Uterus (tissue), 4 donors: ENCODE measurements at places on chromosomes 6 and 20. TPM values are rescaled to one million over a fixed set of nuclear protein-coding genes. Genes with fewer than 3 reads are reported as not detected.

GRCh38 chr6:108768166-108768555 lies 80.1 kb upstream of the ARMC2 start:
- H3K36me3 ChIP-seq, result peaks cover 3% of the 10 kb centered on the region
- no peak for DNase-seq
- H3K4me1 ChIP-seq, result no peaks in the 10 kb centered on the region
- H3K27me3 ChIP-seq, result no peaks in the 10 kb centered on the region
- H3K27ac ChIP-seq, result no peak overlapping the region
- H3K4me3 ChIP-seq, result no peak overlapping the region

- no peak overlapping the region for H3K27ac ChIP-seq
- H3K4me1 ChIP-seq, result no peaks in the 10 kb centered on the region
- H3K36me3 ChIP-seq, result no peaks in the 10 kb centered on the region
- no peaks in the 10 kb centered on the region for H3K27me3 ChIP-seq
- DNase-seq, result no peak
Measured at GRCh38 chr6:75751443-75751842, 2.4 kb downstream of the MYO6 start.

GRCh38 chr20:63846128-63846771 lies 15.0 kb upstream of the ABHD16B start:
- H3K4me3 ChIP-seq, result peak overlapping the region; percentile 9
- no peaks in the 10 kb centered on the region for H3K36me3 ChIP-seq
- peak overlapping the region; percentile 74 for H3K27ac ChIP-seq
- H3K27me3 ChIP-seq, result no peaks in the 10 kb centered on the region
- H3K4me1 ChIP-seq, result peaks cover 7% of the 10 kb centered on the region

DNA sequence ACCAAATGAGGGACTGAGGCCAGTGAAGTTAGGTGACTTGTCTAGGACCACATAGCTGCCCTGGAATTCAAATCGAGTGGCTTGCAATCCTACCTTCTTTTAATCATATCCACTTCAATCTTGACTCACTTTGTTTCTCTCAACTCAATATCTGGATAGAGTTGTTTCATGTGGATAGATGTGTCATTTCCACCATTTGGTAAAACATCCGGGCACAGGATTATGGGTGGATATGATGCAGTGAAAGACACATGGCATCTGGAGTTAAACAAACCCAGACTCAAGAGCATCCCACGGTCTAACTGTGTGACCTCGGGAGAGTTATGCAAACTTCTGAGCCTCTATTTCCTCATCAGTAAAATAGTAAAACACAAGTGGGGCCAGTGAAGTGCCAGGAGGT lies 103.6 kb upstream of the CNKSR3 start:
- peak overlapping the region; percentile 69 for H3K27ac ChIP-seq
- H3K36me3 ChIP-seq, result no peaks in the 10 kb centered on the region
- no peak for DNase-seq
- no peak overlapping the region for H3K4me3 ChIP-seq
- no peaks in the 10 kb centered on the region for H3K4me1 ChIP-seq
- no peaks in the 10 kb centered on the region for H3K27me3 ChIP-seq

- H3K27ac ChIP-seq, result no peak overlapping the region
- no peaks in the 10 kb centered on the region for H3K36me3 ChIP-seq
- no peak for DNase-seq
- no peaks in the 10 kb centered on the region for H3K4me1 ChIP-seq
Measured at GRCh38 chr6:83978324-83978734, 55.2 kb upstream of the MRAP2 start.

SLC22A2 gene
- total RNA-seq, result not detected

GRCh38 chr20:61310954-61311353 lies 58.9 kb downstream of the CDH4 start:
- no peak overlapping the region for H3K27ac ChIP-seq
- H3K27me3 ChIP-seq, result no peaks in the 10 kb centered on the region
- no peaks in the 10 kb centered on the region for H3K36me3 ChIP-seq

GRCh38 chr20:19407736-19408135 lies 195.3 kb downstream of the SLC24A3 start:
- no peak for DNase-seq
- no peaks in the 10 kb centered on the region for H3K27me3 ChIP-seq
- H3K27ac ChIP-seq, result peak overlapping the region; percentile 30
- no peaks in the 10 kb centered on the region for H3K36me3 ChIP-seq

ADGRB3 gene
- total RNA-seq, result 8.7 TPM

DNA sequence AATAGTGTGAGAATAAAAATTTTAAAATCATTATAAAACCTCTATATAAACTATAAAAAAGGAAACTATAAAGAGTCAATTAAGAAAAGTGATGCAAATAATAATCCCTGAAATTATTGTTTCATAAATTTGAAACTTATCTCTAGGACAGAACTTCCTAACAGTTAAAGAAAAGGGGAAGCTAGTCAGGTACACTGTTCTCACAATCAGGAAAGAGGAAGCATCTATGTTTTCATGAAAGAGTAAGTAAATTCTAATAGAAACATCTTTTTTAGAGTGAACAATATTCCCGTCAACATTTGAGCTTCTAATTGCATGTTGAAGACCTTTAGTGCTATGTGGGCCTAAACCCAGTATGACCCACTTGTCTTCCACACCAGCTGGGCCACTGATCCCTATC lies 1.2 kb upstream of the ADGRF1 start:
- no peak overlapping the region for H3K4me3 ChIP-seq
- no peaks in the 10 kb centered on the region for H3K36me3 ChIP-seq
- H3K27ac ChIP-seq, result no peak overlapping the region

- H3K27ac ChIP-seq, result peak overlapping the region; percentile 98
- no peak for DNase-seq
- no peaks in the 10 kb centered on the region for H3K36me3 ChIP-seq
- peaks cover 12% of the 10 kb centered on the region for H3K4me1 ChIP-seq
Measured at GRCh38 chr6:110355727-110356126, 2.4 kb downstream of the METTL24 start.

TIAM2 gene
- total RNA-seq, result 75.3 TPM

DDX39B gene
- total RNA-seq, result 167 TPM

PBOV1 gene
- not detected for total RNA-seq

DNA sequence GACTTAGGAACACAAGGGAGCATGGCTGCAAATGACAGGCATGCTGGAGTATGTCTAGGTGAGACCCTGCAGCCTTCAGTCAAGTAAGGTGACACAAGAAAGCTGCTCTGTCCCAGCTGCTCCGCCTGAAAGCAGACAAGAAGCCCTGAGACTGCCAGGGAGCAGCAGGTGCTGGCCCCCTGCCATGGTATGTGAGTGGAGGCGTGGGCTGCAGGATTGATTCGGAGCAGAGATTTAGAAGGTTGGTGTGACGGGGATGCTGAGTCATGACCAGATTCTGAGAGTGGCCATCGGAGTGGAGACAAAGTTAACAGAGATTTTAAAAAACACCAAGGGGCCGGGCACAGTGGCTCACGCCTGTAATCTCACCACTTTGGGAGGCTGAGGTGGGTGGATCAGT lies 17.8 kb downstream of the LRP11 start:
- DNase-seq, result peak; percentile 25
- H3K27ac ChIP-seq, result no peak overlapping the region
- H3K4me3 ChIP-seq, result no peak overlapping the region
- no peaks in the 10 kb centered on the region for H3K27me3 ChIP-seq

DNA sequence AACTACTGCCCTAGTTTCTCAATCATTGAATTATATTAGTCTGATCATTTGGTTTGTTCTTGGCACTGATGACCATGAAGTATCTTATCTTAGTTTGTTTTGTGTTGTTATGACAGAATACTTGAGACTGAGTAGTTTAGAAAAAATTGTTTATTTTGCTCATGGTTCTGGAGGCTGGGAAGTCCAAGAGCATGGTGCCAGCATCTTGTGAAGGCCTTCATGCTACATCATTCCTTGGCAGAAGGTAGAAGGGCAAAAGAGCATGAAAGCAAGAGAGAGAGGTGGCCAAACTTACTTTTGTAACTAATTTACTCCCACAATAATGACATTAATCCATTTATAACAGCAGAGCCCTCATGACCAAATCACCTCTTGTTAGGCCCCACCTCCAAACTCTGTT lies 40.1 kb upstream of the ANKEF1 start:
- no peak overlapping the region for H3K4me3 ChIP-seq
- H3K36me3 ChIP-seq, result no peaks in the 10 kb centered on the region
- no peak overlapping the region for H3K27ac ChIP-seq
- no peaks in the 10 kb centered on the region for H3K4me1 ChIP-seq

DNA sequence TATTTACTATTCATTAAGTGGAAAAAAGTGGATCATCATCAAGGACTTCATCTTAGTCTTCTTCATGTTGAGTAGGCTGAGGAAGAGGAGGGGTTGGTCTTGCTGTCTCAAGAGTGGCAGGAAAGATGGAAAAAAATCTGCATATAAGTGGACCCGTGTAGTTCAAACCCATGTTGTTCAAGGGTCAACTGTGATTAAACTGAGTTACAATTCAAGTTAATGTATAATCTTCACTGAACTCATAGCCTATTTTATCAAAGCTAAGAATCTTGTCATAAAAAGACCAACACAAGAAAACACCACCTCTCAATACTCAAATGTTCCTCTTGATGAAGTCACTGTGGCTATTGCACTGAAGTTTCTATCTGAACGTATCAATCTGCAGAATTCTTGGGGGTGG lies 260.2 kb downstream of the FNDC1 start:
- DNase-seq, result no peak
- H3K36me3 ChIP-seq, result no peaks in the 10 kb centered on the region
- H3K27ac ChIP-seq, result no peak overlapping the region
- no peak overlapping the region for H3K4me3 ChIP-seq
- H3K4me1 ChIP-seq, result no peaks in the 10 kb centered on the region

DNA sequence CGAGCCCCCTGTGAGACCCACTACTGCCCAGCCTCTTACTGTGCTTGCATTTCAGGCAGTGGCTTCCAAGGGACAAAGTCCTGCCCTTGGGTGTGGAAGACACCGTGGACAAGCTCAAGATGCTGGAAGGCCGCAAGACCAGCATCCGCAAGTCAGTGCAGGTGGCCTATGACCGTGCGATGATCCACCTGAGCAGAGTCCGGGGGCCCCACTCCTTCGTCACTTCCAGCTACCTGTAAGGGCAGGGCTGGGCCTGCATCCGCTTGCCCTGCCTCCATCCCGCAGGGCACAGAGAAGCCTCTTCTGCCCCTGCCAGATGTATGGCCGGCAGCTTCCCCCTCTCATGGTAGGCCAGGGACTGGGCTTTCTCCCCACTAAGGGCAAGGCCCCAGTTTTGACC lies 33.8 kb downstream of the BRPF3 start:
- no peaks in the 10 kb centered on the region for H3K27me3 ChIP-seq
- H3K4me1 ChIP-seq, result no peaks in the 10 kb centered on the region
- no peak overlapping the region for H3K4me3 ChIP-seq
- H3K36me3 ChIP-seq, result no peaks in the 10 kb centered on the region
- no peak for DNase-seq
- H3K27ac ChIP-seq, result no peak overlapping the region

DACT2 gene
- 1.4 TPM for total RNA-seq

- no peak overlapping the region for H3K27ac ChIP-seq
- no peaks in the 10 kb centered on the region for H3K36me3 ChIP-seq
- peak; percentile 58 for DNase-seq
- H3K27me3 ChIP-seq, result no peaks in the 10 kb centered on the region
- H3K4me3 ChIP-seq, result no peak overlapping the region
Measured at GRCh38 chr20:47150403-47151152, 205.9 kb downstream of the ZMYND8 start.

DNA sequence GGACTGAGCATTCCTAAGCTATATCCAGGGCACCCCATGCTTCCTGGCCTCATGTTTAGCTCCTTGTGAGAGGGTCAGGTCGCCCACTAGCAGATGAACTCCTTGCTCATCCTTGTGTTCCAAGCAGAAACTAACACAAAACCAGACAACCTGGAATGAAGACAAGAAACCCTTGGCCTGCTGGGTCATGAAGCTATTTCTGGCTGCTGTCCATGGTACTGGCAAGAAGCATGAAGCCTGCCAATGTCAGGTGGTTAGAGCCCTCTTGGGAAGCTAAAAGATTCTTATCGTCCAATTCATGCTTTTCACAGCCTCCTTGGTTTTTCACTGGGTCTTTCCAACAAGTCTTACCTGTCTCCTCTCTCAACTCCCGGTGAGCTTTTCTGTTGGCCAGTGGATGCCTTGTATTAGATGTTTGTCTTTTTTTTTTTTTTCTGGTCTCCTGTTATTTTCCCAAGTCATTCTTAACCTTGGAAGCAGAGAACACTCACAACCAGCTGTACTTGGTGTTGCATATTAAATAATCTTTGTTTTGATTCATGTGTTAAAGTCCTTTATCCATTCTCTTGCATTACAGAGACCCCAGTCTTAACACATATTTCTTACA lies 180.3 kb downstream of the ANKRD60 start:
- peaks cover 7% of the 10 kb centered on the region for H3K4me1 ChIP-seq
- H3K4me3 ChIP-seq, result no peak overlapping the region
- H3K36me3 ChIP-seq, result no peaks in the 10 kb centered on the region
- no peaks in the 10 kb centered on the region for H3K27me3 ChIP-seq

PGK2 gene
- total RNA-seq, result not detected

ESR1 gene
- total RNA-seq, result 225 TPM

SDCBP2 gene
- 8.3 TPM for total RNA-seq

GRCh38 chr6:110338820-110339470 lies 19.2 kb downstream of the METTL24 start:
- peaks cover 10% of the 10 kb centered on the region for H3K4me1 ChIP-seq
- H3K27ac ChIP-seq, result no peak overlapping the region
- no peaks in the 10 kb centered on the region for H3K27me3 ChIP-seq
- H3K36me3 ChIP-seq, result no peaks in the 10 kb centered on the region
- H3K4me3 ChIP-seq, result no peak overlapping the region

TCF15 gene
- total RNA-seq, result 1.0 TPM

OGFR gene
- 16.5 TPM for total RNA-seq

DNA sequence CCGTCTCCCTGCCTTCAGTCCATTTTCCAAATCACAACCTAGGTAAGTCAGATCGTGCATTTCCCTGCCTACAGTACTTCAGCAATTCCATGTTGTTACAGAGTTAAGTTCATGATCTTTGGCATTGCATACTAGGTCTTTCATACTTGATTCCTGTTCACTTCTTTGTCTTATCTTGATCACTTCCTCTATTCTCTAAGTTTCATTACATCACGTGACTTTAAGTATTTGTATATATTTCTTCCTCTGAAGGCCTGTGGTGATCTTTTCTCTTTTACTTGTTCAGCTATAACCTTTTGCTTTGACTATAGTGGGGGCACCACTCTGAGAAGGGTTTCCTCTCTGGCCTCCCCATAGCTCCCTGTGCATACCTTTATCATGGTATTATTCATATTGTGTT lies 100.2 kb downstream of the TRMT11 start:
- DNase-seq, result no peak
- H3K27ac ChIP-seq, result peak overlapping the region; percentile 71
- H3K36me3 ChIP-seq, result no peaks in the 10 kb centered on the region
- H3K4me1 ChIP-seq, result peaks cover 12% of the 10 kb centered on the region
